ENCODE measurements at places on chromosomes 5 and 9.

DNA sequence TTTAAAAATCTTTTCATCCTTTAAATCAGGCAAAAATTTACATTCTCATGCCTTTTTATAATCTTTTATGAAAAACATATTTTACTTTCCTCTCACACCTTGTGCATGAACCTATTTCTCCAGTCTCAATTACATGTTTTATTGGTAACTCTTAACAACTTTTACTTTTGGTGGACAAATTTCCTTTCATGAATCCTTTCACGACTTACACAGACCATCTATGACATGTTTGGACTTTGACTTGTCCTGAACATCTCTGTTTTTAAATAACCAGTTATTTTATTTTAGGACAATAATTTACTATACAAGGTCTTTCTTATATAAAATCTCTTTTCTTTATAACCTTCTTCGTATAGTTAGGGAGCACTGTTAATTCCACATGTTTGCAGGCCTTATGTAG is 26.5 kb upstream of the MTMR12 start:
- DNase-seq, result no peak

- DNase-seq, result no peak
Observed at GRCh38 chr9:21761309-21761901, 41.0 kb upstream of the MTAP start.

GRCh38 chr5:9861666-9862256 is 231.6 kb upstream of the TAS2R1 start:
- no peak for DNase-seq

DNA sequence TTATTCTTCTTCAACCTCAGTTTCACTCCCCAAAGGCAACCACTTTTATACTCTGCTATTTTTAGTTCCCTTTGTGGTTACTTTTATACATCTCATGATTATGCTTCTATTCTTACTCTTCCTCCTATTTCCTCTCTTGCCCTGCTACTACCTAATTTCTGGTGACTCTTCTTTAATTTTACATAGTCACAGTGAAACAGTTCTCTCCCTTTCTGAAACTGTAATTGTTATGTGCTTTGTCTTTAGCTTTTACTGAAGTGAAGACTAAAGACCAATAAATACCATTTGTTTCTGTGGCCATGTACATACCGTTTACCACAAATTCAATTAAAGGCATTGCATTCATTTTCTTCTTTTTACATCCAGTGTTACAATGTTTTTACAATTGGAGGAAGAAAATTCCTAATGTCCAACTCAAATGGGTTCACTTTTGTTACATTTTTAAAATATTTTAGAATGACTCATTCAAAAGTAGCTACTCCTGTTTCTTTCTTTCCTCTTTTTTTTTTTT is 410.6 kb downstream of the PSAT1 start:
- no peak for DNase-seq

DNA sequence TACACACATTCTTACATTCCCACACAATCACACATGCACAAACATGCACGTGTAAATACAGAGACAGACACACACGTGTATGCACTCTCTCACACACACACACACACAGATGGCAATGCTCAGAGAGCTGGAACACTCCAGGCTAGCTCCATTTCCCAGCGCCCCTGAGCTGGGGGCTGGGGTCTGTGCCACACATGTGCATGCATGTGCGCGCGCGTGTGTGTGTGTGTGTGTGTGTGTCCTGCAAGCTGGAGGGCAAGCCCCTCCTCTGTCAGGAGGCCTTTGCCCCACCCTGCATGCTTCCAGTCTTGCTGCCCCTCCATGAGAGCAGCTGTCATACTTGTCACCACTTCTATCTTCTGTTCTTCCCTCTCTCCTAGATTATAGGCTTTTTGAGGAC is 16.6 kb upstream of the S1PR3 start:
- DNase-seq, result no peak

DNA sequence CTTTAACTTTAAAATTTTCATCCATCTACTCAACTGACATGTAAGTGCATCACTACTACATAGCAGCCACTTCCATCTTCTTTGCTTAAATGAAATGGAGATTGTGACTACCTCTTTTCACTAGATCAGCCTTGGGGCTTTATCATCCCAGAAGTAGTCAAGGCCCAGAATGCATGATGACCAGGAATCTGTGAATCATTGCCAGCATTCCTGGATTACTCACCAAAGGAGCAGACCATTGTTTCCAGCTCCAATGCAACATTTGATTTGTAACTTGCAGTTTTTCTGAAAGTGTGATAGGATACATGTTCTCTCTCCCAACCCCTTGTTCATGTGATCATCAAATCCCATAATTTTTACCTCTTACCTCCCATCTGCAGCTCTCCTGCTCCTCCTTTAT is 65.1 kb downstream of the PLPPR1 start:
- DNase-seq, result no peak

All from glutamatergic neuron (in vitro differentiated cells).